T follicular helper cell (primary cell): ENCODE measurements at places on chromosomes 7 and 10.

GRCh38 chr10:60175441-60175971, 214.2 kb downstream of the ANK3 start:
- no peak for DNase-seq

- no peak for DNase-seq
Observed at GRCh38 chr7:86920154-86920553, 139.3 kb downstream of the ELAPOR2 start.

GRCh38 chr7:117718116-117718835, 155.0 kb downstream of the CTTNBP2 start:
- no peak for DNase-seq

DNA sequence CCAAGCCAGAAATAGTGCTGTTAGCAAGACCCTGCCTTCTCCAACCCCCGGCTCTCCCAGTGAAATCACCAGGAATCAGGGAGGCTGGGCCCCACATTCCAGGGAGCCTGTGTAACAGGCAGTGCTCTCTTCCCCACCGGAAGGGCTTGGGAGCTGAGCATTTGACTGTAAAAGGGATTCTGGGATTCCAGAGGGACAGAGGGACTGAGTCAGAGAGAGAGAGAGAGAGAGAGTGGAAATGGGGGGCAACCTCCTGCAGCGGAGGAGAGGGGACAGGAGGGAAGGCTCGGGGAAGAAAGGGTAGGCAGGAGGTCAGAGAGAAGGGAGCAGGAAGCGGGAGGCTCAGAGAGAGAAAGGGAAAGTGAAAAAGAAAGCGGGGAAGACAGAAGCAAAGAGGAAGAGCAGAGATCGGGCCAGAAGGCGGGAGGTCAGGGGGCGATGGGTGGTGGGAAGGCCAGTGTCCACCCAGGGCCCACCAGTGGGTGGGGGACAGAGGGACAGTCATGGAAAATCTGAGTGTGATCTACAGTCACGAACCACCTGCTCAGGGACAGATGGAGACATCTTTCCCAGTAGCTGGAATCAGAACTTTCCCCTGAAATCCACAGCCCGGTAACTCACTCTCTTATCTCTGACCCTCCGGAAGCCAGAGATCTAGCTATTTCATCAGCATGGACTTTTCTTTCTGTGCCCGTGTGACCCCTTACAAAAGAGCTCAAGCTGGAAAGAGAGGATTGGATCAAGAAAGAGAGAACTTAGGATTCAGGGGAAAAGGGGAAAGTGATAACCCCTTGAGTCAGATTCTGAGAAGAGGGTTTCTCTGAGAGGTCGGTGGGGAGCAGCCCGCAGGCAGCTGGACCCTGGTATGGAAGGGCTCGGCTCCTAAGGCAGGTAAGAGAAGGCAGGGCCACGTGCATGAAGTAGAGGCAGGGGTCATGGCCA, 4.6 kb upstream of the SERPINE1 start:
- DNase-seq: no peak

GRCh38 chr10:30435073-30435422, 1.1 kb downstream of the MAP3K8 start:
- no peak for DNase-seq

- no peak for DNase-seq
Observed at GRCh38 chr7:1073142-1073977, 14.6 kb upstream of the GPER1 start.

DNA sequence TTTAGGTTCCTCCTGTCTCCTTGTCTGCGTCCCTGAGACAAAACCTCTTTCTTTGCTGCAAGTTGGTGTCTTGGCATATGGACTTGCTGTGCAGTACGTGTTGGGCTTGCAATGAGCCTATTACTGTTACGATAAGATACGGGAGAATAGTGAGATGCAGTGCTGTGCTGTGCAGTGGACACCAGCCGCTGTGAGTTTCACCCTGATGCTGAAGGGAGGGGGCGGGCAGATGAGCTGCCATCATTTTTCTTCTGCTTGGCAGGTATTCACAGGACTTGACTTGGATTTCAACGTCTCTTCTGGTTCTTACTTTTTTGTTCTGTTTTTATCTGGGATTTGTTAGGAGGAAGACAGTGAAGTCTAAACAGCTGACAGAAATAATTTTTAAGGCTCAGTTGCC, 257.1 kb upstream of the PITRM1 start:
- no peak for DNase-seq

DNA sequence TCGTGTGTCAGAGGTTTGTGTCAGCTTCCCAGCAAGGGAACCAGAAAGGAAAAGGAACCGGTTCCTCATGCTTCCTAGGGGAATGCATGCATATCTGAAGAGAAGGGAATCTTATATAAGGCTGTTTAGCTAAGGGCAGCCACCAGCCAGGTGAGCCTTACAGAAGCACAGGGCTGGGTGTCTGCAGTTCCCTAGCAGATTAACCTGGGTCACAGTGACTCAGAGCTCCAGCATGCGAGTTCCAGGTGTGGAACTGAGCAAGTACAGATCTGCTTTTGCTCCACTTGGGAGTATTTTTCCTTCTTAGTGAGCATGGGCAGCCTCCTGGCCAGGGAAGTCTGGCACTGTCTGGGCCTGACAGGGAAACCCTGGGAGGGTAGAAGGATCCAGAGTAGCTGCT, 957 bp upstream of the ANKRD2 start:
- DNase-seq: no peak

GRCh38 chr7:34886856-34887255, 150.4 kb downstream of the DPY19L1 start:
- no peak for DNase-seq

DNA sequence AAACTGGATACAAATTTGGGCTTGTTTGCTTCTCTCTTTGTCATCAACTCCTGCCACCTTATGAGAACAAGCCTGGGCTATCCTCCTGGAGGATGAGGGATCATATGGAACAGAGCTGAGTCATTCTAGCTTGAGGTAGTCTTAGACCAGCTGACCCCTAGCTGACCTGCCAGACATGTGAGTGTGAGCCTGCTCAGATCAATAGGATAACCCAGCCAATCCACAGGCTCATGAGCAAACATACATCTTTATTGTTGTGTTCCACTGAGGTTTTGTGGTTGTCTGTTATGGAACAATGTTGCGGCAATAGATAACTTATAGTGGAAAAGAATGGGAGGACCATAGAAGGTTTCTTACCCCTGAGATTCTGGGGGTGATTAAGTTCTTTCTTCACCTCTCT, 54.5 kb upstream of the FAM180A start:
- no peak for DNase-seq

- no peak for DNase-seq
Observed at GRCh38 chr7:44757739-44758138, 9.1 kb downstream of the ZMIZ2 start.

DNA sequence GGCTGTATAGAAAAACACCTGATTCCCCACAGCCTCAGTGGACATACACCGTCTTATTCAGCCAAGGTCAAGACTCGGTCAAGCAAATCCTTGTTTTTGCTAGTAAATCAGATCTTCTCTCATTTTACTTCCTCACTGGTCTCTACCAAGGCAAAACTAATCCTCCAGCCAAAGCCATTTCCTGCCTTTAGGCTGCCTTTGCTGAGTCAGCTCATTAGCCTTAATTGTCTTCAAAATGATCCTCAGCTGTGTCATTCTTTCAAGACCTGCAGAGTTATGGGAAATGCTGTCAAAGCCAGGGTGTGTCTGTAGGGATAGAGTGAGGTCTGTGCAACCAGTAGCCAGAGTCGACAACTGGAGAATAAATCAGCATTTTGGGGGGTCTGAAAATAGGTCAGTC, 107.2 kb upstream of the FAM180A start:
- DNase-seq: no peak

DNA sequence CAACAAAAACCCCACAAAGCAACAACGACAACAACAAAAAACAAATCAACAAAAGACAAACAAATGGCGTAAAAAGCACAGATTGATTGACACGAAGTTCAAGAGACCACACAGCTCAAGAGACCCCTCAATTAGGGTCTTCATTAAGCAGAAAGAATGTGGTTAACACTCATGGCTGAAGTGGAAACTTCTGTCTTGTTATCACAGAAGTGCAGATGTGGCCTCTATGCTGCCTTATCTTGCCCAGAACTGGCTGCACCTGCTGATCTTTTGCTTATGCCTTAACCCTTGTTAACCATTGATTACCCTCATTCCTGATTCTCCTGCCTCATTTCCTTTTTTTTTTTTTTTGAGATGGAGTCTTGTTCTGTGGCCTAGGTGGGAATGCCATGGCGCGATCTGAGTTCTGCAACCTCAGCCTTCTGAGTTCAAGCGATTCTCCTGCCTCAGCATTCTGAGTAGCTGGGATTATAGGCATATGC, 3.5 kb upstream of the DAGLB start:
- no peak for DNase-seq

- no peak for DNase-seq
Observed at GRCh38 chr7:93851536-93851935, 39.0 kb downstream of the TFPI2 start.

DNA sequence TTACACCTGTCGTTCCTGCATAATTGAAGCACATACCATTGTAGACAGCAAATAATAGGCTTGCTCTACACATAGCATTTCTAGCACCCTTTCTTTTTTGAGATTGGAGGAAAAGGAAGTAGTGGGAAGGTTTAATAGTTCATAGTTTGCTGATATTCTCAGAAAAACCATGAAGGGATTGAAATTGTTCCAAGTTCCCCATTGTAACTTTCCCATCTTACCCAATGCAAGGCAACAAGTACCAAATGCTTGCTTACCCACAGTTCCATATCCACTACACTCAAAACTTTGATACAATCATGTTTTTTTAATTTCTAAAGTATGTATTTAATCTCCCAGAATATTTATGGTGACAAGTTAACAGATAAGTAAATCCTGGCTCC, 13.8 kb downstream of the CYP3A5 start:
- DNase-seq: no peak

GRCh38 chr7:96414931-96415292, 93.0 kb upstream of the SLC25A13 start:
- peak; percentile 6 for DNase-seq

GRCh38 chr7:117480978-117481377, 1.2 kb downstream of the CFTR start:
- DNase-seq: no peak

- no peak for DNase-seq
Observed at GRCh38 chr7:70635633-70636032, 496.3 kb upstream of the GALNT17 start.

DNA sequence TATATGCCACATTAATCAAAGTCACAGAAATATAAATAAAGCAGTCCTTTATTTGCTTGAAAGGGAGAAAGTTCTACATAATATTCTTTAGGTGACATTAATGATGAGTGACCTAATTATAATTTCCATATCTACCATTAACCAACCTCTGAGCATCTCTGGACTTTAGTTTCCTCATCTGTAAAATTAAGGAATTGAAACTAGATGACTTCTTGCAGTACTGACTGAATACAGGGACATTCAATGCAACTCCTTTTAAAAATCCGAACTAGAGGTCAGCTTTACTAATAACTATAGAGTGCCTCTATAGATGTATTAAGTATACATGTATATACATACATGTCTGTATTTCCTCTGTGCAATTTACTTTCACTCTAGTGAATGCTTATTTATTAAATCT, 3.9 kb downstream of the FMC1 start:
- DNase-seq: no peak

DNA sequence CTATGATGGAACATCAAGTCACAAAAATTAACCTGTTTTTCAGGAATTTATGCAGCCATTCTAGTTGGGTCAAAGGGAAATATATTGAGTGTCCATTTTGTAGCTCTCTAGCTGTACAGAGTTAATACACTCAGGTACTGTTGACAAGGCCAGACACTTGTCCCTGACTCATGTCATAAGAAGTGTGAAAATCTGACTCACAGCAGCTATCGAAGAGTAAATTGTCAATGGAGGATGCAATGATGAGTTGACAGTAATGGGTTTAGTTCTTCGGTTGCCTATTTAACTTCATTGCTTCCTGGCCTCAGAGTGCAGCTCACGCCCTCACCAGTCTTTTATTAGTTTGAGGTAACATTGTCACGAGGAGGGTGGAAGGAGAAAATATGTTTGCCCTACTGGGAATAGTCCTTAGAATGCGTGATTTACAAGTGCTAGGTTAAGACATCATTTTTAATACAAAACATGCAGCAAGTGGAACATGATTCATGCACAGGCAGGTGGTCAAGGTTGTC, 255.1 kb downstream of the XPNPEP1 start:
- DNase-seq: no peak

GRCh38 chr10:72306215-72306760, 32.6 kb downstream of the DDIT4 start:
- no peak for DNase-seq

DNA sequence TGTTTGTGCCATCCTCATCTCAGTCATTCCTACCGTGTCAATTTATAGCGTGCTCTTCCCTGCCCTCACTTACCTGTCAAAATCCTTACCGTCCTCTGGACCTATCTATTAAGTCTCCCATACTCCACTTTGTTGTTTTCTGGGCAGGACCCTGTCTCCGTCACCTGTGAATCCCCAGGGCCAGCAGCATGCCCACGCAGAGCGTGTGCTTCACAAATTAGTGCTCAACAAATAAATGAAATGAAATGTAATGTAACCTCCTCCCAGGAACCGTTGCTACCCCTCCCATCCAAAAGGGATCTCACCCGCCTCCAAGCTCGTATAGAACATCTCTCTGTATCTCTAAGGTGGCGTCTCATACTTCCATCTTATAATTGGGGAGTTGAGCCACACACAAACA, 589.9 kb upstream of the MGMT start:
- no peak for DNase-seq

DNA sequence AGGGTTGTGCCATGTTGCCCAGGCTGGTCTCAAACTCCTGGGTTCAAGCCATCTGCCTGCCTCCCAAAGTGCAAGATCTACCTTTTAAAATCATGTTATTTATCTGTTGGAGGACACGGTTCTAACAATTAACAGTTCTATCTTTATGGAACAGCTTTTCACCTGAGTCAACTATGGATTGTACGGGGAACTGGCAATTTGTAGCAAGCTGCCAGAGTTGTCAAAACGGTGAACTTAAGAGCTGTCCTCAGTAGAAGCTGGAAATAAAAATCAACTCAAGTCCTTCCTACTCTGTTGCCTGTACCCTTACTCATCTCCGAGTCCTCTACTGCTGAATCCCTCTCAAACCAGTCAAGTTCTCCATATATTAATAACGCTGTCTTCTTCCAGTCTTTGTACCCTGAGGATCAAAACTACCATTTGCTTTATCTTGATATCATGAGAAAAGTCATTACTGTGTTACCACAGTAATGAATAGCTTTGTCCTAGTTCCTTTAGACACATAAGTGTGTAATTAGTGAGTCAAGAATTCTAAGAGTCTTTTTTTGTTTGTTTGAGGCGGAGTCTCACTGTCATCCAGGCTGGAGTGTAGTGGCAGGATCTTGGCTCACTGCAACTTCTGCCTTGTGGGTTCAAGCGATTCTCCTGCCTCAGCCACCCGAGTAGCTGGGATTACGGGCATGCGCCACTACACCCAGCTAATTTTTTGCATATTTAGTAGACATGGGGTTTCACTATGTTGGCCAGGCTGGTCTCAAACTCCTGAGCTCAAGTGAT, 28.2 kb downstream of the HBP1 start:
- DNase-seq: no peak

GRCh38 chr10:70699659-70700174, 27.4 kb downstream of the ADAMTS14 start:
- no peak for DNase-seq
